ENCODE measurements at places on chromosomes 13 and 19.

GRCh38 chr13:24083141-24083540 is 77.4 kb upstream of the SPATA13 start:
- DNase-seq, result no peak

- DNase-seq, result no peak
Measured at GRCh38 chr13:43057653-43058317, 34.4 kb downstream of the DNAJC15 start.

DNA sequence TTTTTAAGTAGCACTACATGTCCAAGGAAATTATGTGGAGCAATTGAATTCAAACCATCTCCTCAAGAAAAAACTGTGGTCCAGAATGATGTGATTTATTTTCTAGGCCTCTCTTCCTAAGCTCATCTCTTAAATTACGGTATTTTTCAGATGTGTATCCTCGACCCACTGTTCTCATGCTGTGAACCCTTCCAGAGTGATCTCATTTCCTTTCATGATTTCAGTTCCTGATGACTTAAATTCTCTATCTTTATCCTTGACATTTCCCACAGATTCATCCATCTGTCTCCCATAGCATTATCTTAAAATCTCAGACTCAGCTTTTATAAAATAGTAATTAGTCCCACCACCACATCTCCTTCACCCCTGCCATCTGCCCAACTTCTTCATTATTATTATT is 117.6 kb upstream of the SPRY2 start:
- DNase-seq, result no peak

GRCh38 chr19:48795685-48796070 is 15.2 kb downstream of the BCAT2 start:
- no peak for DNase-seq

DNA sequence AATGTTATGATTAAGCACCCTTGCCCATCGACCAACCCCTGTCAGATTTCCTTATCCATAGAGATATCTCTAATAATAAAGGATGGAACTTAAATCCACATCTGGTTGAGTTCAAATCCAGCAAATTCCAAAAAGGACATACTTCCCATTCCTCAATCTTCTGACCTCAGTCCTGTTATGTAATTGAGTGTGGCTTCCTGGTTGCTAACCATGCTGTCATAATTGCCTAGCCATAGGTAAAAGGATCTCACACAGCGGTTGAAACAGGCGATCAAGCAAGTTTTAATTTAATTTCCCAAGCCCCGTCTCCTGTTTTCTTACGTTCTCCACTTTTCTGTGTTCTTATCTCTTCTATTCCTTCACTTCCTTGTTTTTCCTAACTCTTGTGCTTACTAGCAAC is 550.3 kb downstream of the GPC6 start:
- DNase-seq, result no peak

- DNase-seq, result no peak
Measured at GRCh38 chr19:50932018-50932689, 20.7 kb downstream of the KLK5 start.

DNA sequence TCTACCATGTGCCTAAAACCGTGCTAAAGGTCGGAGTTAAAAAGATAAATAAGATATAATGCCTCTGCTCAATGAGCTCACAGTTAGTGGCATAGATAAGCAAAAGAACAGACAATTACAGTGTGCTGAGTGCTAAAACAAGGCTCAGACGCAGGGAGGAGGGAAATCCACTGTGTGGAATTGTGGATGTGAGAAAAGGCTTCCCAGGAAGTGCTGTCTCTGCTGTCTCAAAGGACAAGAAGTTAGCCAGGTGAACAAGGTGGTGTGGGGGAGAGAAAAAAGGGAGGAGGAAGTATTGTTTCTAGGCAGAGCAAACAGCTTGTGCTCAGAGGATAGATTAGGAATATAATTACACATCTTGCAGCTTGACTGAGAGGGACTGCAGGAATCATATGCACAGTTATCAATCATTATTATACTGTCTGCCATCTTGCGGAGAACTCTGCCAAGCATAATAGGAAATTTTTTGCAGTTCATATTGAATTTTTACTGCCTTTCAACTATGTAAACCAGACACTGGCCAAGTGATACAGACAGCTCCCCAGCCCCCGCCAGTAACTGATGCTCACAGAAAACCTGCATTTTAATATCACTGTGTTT is 9.3 kb downstream of the C13orf42 start:
- no peak for DNase-seq
